ENCODE measurements at places on chromosomes 11 and 22.

DNA sequence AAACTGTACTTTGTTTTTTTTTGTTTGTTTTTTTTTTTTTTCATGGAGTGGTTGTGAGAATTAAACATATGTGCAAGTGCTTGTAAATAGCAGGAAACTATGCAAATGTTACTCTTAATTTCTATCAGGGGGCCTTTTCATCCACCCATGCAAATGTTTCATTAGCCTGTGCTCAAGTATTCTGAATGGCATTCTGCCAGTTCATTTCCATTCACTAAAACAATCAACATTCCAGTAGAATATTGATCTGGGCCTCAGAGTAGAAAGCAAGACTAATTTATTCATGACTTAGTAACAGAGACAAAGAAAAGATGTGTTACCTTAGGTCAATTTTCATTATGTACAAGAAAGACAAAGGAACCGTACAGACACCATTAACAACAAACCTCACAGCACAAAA lies 971.4 kb downstream of the DLG2 start:
- DNase-seq: no peak

GRCh38 chr11:3855808-3856491 lies 486 bp downstream of the STIM1 start:
- DNase-seq: no peak

DNA sequence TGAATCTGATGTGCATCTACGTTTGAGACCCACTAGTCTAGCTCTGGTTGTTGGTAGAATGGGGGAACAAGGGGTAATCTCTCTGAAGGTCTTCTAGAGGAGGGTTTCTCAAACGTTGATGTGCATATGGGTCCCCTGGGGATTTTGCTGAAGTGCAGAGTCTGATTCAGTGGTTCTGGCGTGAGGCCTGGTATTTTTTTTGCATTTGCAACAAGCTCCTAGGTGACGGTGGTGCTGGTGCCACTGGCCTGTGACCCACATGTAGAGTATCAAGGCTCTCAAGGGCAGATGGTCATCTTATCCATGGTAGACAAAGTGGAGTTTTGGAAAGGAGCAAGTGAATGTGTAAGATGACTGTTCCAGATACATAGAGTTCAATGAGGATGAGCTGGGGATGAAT lies 97.1 kb downstream of the CEP164 start:
- DNase-seq: peak; percentile 43

GRCh38 chr22:42169055-42169469 lies 38.5 kb upstream of the CYP2D6 start:
- DNase-seq: peak; percentile 57

GRCh38 chr11:34976496-34977088 lies 60.2 kb downstream of the PDHX start:
- DNase-seq: peak; percentile 30

DNA sequence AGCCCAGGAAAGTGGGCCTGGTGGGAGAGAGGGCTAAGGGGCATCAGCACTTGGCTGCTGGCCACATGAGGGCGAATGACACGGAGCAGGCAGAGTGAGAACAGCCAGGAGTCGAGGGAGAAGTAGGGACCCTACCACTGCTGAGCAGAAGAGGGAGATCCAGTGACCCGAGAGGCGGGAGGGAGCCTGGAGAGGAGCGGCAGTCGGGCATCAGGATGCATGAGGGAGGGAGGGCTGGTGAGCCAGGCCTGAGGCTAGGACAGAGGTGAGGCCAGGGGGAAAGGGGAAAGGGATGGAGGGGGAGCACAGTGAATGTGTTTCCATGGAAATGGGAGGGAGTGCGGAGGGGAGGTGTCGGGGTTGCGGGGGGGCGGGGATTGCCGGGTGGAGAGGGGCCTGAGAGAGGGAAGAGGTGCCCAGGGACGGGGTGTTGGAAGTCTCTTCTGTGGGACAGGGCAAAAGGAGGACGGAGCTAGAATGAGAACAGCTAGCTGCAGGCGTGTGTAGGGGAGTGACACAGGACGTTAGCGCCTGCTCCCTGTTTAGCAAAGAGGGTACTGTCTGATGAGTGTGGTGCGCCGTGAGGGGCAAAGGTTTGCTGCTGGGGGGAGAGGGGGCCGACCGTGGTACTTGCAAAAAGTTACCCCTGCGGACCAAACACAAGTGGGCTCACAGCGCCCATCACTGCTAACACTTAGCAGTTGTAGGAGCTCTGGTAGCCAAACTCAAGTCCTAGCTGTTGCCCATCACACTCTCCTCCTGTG lies 37.1 kb upstream of the WNT11 start:
- DNase-seq: no peak

GRCh38 chr11:73242251-73243092 lies 24.4 kb downstream of the P2RY2 start:
- DNase-seq: peak; percentile 65

- DNase-seq: no peak
These were observed 46.6 kb downstream of the LRRC32 start for GRCh38 chr11:76623884-76624419.

- DNase-seq: no peak
These were observed 34.6 kb downstream of the PTPRJ start for GRCh38 chr11:48014917-48015316.

DNA sequence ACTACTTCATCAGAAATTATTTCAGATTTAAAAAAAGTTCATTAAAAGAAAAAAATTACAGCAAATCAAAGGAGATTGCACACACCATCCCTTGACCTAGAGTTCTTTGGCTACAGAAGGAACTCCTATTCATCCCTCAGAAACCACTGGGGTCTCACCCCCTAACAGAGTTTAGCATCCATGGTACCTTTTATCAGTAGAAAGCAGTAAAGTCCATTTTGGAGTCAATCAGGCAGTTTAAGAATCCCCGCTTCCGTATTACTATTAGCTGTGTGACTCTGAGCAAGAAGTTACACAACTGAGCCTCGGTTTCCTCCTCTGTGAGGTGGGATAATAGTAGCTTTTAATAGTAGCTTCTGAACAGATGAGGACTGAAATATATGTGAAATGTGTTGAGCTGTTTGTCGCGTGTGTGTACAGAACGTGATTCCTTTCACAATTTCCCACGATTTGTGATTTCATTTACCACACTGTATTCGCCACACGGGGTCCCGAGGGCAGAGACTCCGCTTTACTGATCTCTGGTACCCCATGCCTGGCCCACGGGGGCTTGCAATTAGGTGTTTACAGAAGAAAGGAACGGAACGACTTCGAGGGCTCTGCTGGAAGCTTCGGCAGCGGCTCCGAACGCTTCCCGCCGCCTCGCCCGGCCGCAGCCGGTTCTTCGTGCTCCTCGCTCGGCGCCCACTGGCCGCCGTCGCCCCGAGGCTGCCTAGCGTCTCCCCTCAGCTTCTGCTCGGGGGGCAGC lies 72.5 kb upstream of the ZBED5 start:
- no peak for DNase-seq

DNA sequence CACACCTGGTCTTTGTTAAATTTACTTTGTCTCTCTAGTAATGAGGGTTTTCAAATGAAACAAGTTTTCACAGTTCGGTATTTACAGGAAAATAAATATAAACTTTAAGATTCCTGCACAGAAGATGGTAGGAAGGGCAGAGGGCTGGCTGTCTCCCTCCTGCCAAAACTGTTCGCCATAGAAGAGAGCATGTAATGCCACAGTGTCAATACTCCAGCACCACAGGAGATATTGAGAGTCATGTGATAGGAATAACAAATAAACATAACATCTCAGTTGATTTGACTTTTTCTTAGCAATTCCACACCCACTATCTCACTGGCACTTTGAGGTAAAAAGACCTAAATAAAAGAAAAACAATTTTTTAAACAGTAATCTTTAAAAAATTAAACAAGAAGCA lies 100.9 kb downstream of the MRTFA start:
- DNase-seq: no peak

DNA sequence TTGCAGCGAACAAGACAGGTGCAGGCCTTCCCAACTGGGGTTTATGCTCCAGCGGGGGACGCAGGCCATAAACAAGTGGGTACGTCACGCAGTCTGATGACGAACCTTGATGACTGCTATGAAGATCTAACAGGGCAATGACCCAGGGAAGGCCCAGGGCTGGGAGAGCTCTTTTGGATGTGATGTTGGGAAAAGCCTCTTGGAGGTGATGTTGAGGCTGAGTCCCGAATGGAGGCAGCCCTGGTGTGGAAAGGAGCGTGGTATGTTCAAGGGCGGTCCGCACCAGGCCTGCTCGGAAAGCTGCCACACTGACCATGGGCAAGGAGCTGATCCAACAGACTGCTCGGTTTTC lies 5.8 kb downstream of the FADS2 start:
- no peak for DNase-seq

DNA sequence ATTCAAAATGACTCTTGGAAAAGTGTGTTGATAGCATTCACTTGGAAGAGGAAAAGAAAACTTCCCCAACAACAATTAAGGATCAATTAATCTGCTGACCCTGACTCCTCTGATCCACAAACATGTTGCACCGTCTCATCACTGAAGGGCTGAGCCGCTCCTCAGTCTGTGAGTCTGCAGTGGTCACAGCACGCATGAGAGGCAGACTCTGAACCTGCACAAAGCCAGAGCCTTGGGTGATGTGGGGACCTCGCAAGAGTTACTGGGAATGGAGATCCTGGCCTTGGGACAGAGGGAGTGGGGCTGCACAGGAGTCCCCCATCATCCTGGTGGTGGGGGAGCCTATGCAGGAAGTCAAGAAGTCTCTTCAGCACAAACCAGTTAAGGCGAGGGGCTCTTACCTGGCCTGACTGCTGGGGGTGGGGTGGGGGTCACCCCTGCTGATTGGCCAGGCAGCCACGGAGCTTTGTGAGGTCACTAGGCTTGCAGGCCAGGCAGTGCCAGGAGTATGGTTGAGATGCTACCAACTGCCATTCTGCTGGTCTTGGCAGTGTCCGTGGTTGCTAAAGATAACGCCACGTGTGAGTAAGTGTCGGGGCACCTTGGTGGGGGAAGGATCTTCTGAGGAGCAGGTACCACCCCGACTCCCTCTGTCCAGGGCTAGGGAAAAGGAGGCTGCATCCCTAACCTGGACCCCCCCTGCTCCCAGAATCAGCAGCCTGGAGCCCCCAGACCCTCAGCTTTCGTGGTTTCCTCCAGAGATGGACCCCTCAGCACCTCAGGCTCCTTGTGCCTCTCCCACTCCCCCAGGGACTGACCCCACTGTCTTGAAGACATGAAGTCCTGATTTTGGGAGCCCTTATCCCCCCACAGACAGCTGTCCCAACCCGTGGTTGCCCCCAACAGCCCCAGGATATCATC lies at the start of gene ACR:
Gene ACR, plus strand, starts transcription at position 477 of the 921 bp plus-strand sequence. Its CDS starts 32 bp downstream, at position 509.
- DNase-seq: no peak

Data from fibroblast of skin of right biceps (primary cell).